WTC11 (cell line): ENCODE measurements at places on chromosomes 12 and 14. TPM values are rescaled to one million over a fixed set of nuclear protein-coding genes. Genes with fewer than 3 reads are reported as not detected.

KLHL33 gene
- total RNA-seq = 0.07 to 0.18 TPM (median 0.17 TPM) in 3 replicates

- no peak overlapping the region for H3K27ac ChIP-seq
- H3K4me1 ChIP-seq = peaks cover 27% of the 10 kb centered on the region
- H3K27me3 ChIP-seq = no peaks in the 10 kb centered on the region
- H3K4me3 ChIP-seq = no peak overlapping the region
- no peaks in the 10 kb centered on the region for H3K36me3 ChIP-seq
These were observed 14.8 kb downstream of the GRIP1 start for GRCh38 chr12:66664076-66664475.

GRCh38 chr14:49506650-49507049, 79.5 kb downstream of the RPS29 start:
- H3K36me3 ChIP-seq = peaks cover 4% of the 10 kb centered on the region; the same call in 1 of the 2 replicates
- H3K27me3 ChIP-seq = peaks cover 16% of the 10 kb centered on the region
- H3K4me1 ChIP-seq = peaks cover 13% of the 10 kb centered on the region
- no peak overlapping the region for H3K27ac ChIP-seq
- no peak overlapping the region for H3K4me3 ChIP-seq

GRCh38 chr14:101862711-101863110, 101.2 kb downstream of the PPP2R5C start:
- DNase-seq = no peak
- no peak overlapping the region for H3K27ac ChIP-seq
- H3K27me3 ChIP-seq = no peaks in the 10 kb centered on the region
- H3K36me3 ChIP-seq = no peaks in the 10 kb centered on the region; the same call in 1 of the 2 replicates
- no peak overlapping the region for H3K4me3 ChIP-seq

GRCh38 chr14:91140672-91141071, 26.8 kb downstream of the DGLUCY start:
- DNase-seq = peak; percentile 49
- no peak overlapping the region for H3K27ac ChIP-seq
- H3K27me3 ChIP-seq = no peaks in the 10 kb centered on the region

GRCh38 chr12:105492591-105493545, 162.4 kb downstream of the C12orf75 start:
- no peak for DNase-seq
- H3K36me3 ChIP-seq = peaks cover 5% of the 10 kb centered on the region; the same call in 1 of the 2 replicates
- peaks cover 3% of the 10 kb centered on the region for H3K4me1 ChIP-seq

PRB2 gene
- total RNA-seq = not detected in 3 replicates

DNA sequence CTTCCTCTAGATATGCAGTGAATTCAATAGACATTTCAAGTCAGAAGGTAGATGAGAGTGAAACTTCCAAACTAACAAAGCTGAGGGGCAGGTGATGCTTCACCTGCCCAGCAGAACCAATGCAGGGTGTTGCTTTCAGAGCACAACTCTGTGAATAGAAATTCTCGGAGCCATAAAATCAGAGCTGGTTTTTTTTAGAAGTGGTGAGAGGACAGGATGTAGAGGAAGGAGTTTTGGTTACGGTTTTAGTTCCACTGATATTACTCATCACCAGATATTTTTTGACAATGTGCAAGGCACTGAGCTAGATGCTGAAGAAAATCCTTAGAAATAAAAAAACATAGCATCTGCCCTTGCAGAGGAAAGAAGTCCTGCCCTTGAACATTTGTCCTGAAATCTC, 62.2 kb downstream of the BMP4 start:
- no peak overlapping the region for H3K27ac ChIP-seq
- H3K4me1 ChIP-seq = peaks cover 17% of the 10 kb centered on the region
- no peaks in the 10 kb centered on the region for H3K36me3 ChIP-seq
- H3K27me3 ChIP-seq = peaks cover 2% of the 10 kb centered on the region; the same call in 1 of the 2 replicates

KRT78 gene
- not detected in 3 replicates for total RNA-seq

GRCh38 chr14:89564286-89564957, 147.4 kb upstream of the FOXN3 start:
- H3K4me1 ChIP-seq = peaks cover 72% of the 10 kb centered on the region
- no peak overlapping the region for H3K4me3 ChIP-seq
- no peak for DNase-seq

LUM gene
- total RNA-seq = 0.28 to 0.73 TPM (median 0.64 TPM) in 3 replicates
